ENCODE measurements at places on chromosomes 7 and 10.

GRCh38 chr10:70192326-70192968 lies 22.1 kb upstream of the SAR1A start:
- no peak for DNase-seq

GRCh38 chr7:130201796-130202195 lies 3.4 kb downstream of the TMEM209 start:
- DNase-seq: no peak

DNA sequence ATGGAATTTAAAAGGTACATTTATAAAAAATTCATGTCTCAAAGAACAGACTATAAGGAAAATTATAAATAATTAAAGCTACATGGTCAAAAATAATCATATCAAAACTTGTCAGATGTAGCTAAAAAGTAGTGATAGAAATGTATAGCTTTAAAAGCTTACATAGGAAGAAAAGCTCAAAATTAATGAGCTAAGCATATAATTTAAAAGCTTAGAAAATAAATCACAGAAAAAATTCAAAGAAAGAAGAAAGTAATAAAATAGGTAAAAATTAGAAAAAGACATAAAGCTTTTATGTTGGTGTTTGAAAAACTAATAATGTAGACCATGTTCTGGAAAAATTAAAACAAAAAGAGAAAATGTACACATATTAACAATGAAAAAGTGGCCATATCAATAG lies 5.3 kb downstream of the TCAF1 start:
- DNase-seq: no peak

- no peak for DNase-seq
Measured at GRCh38 chr7:57638666-57639065, 188.7 kb downstream of the ZNF716 start.

DNA sequence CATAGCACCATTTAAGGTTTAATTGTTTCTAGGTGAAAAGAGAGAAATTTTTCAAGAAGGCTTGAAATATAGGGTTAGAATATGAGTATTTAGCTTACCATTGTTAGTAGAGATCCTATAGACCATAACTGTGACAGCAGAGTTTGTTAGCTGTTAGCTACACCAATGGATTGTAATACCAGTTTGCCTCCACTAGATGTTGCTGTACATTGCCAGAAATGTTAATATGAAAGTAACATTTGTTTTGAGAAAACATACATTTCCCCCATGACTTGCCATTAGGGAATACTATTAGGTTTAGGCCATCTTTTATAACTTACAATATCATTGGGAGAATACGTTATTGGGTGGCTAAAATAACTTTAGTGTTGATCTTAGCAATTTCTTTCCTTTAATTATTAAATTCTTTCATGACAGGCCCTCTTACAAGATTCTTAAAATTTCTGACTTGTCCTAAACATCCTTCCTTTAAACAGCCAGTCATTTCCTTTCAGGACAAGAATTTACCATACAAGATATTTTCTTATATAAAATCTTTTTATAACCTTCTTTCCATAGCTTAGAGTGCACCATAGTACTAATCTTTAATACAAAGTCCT lies 39.5 kb downstream of the ZNF117 start:
- no peak for DNase-seq

DNA sequence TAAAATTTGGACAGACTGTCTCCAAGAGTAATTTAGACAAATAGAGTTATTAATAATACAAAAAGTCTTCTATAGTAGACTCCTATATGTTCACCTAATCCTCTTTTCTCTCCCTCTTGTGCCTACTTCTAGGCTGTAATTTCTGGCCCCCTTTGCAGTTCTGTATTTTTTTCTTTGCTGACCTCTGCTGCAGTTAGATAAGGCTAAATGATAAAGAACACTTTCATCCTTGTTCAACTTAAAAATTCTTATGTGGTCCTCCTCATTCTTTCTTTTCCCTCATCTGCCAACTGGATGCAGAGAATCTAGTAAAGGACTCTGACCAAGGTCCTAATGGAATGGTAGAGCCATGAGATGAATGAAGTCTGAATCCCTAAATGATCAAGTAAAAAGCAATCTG lies 20.1 kb downstream of the GLCCI1 start:
- no peak for DNase-seq

- no peak for DNase-seq
Measured at GRCh38 chr10:32315424-32315823, 31.5 kb downstream of the EPC1 start.

DNA sequence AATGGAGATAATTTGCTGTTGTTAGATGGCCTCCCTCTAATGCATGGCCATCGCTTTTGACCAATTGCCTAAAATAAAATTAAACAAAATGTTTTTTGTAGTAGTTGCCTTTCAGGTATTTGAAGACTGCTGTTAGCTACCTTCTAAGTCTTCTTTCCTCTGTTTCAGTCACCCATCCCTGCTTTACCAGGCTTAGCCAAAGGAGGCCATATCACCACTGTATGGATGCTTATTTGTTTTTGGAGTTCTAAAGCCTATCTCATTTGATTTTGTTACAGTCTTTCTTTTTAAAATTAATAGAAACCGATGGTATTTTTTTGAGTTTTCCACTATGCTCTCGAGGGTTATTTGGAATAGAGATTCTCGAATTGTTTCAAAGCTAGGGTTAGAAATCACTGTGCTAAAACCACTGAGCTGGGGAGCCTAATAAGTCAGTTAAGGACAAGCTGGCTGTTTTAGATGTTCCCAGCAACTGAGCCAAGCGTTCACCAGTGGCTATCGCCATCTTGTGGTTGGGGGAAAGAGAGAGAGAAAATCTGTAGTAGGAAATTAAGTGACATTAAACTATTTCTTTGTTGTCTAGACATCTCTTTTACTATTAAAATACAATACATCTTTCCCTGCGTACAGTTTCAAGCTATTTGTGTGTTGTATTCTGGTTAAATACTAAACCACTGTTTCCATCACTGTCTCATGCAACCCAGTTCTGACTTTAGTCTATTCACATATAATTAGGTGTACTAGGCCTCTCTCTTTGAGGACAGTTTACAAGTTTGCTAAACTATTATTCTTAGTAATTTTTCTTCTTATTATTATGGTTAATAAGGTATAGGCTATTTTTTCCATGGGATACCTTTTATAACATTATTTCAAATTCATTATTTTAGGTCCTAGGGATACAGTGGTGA lies 52.2 kb downstream of the GPR158 start:
- DNase-seq: peak; percentile 15

GRCh38 chr7:5472432-5473315 lies 49.0 kb upstream of the TNRC18 start:
- DNase-seq: no peak

DNA sequence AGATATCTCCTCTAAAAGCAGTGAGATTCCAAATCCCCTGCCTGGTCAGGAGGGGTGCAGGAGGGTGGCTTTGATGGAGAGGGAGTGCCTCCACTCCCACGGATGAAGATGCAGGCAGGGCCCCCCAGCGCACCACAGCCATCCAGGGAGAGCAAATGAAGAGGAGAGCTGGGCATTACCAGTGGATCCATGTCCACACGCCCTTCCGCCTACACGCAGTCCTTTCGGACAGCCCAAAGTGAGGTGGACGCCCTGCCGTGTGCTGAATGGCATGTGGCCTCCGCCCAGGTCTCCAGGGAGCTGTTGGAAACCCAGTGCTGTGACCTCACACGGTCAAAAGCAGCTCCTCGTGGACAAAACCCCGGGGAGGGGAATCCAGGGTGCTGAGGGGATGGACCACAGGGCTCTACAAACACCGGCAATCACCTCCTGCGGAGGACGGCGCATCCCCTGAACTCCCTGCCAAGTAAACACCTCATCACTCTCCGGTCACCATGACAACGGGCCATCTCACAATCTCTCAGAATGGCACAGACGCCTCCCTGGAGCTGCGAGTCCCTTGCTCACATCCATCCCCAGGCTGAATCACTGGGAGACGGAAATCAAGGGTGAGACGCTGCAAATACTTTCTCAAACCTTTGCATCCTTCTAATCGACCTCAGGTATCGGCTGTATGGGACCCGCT lies 35.0 kb upstream of the DNAAF5 start:
- DNase-seq: no peak

GRCh38 chr10:33521904-33522303 lies 187.4 kb upstream of the NRP1 start:
- no peak for DNase-seq

DNA sequence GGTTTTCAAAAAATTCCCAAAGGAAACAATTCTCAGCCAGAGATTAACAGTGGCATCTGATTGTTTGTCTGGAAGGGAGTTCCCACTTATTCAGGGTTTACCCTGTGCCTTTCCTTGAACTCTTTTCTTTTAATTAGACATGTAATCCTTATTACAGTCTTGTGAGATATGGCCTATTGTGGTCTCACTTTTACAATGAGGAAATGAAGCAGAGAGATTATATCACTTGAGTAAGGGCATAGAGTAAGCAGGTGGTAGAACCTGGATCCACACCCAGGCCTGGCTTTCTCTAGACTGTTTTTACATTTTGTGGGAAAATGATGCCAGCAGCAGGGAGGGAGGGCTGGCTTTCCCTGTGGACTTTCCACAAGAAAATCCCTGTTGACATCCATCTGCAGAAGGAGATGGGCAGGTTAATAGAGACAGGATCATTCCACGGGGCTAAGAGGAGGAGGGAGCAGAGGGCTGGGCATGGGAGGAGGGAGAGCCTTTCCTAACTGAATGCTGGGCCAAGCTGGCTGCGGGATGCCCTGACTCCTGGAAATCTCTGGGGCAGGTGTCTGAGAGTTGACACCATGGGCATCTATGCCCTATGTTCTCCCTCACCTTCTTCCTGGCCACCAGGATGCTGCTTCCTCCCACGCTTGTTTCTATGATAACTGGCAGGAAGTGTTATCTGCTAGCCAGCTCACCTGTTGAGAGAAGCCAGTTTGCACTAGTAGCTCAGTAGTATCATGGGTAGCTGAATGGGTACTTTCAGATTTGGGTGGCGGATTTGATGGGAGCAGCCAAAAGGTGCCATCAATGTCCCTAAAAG lies 28.7 kb upstream of the ARHGAP22 start:
- no peak for DNase-seq

- DNase-seq: no peak
Measured at GRCh38 chr7:158406801-158407200, 180.8 kb downstream of the PTPRN2 start.
